ENCODE measurements at places on chromosomes 6 and 20.
A peak's percentile ranks its signal among the peaks of the same experiment; 100 is the strongest.

DNA sequence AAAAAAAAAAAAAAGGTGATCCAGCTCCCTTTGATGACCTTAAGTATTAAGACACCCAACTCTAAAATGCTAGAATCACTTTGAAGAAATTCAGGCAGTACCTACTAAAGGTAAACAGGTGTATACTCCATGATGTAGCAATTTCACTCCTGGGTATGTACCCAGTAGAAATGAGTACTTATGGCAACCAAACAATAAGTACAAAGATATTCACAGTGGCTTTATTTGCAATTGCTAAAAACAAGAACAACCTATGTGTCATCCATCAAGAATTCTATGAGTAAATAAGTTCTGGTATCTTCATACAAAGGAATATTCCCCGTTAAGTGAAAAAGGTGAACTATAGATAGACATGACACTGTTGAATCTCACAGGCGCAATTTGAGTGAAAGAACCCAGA is 29.4 kb downstream of the MDGA1 start:
- no peak for DNase-seq

GRCh38 chr6:53377289-53377688 is 28.5 kb upstream of the ELOVL5 start:
- DNase-seq, result no peak

- DNase-seq, result no peak
These were observed 48.9 kb downstream of the CLIC5 start for GRCh38 chr6:45966797-45967196.

GRCh38 chr6:11111769-11112437 is 378 bp upstream of the ERVFRD-1 start:
- DNase-seq, result no peak

DNA sequence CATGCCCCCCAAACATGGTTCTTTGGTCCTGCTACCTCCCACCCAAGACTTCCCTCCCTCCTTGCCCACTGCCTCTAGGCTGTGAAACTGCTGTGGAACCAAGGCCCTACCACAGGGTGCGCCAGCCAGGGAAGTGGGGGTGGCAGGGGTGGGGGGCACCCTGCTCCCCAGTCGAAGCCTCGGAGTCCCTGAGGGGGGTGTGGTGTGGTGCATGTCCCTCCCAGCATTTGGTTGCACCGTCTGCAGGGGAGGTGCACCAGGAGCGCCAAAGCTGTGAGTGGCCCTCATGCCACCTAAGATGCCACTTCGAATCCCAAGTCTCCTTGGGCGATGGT is 1.8 kb downstream of the RGS19 start:
- DNase-seq, result no peak

- DNase-seq, result no peak
These were observed 67.2 kb downstream of the SLC22A1 start for GRCh38 chr6:160188773-160189172.

GRCh38 chr6:105882828-105883227 is 203.3 kb upstream of the PRDM1 start:
- no peak for DNase-seq

GRCh38 chr6:19983374-19983773 is 146.2 kb downstream of the ID4 start:
- DNase-seq, result no peak

- DNase-seq, result no peak
These were observed 3.7 kb downstream of the GRIK2 start for GRCh38 chr6:101397199-101397598.

DNA sequence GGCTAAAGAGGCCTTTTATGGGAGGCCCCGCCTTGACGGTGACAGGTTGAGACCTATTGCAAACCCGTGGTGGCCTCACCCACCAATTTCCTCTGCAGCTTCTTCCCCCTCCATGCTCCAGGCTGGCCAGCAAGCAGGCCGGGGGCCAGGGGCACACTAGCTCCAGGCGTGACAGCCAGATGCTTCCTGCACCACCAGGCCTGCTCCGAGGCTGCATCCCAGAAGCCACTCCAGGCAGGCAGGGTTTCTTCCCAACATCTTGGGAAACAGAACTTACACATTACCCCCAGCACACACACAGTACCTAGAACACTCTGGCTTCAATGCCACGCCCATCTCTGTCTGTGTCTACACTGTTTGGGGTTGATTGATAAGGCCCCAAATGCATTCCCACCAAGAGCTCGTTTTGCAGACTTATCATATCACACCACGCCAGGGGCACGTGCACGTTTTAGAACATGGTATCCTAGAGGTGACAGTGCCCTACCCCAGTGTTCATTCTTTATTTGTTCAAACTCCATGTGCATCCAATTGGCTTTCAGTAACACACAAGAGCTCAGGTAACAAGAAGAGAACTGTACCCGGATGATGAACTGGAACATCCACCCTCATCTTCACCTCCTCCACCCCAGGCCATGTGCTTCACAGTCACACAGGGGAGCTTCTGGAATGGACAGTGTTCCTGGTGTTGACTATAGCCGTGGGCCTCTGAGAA is 221.4 kb upstream of the RREB1 start:
- DNase-seq, result peak; percentile 95

DNA sequence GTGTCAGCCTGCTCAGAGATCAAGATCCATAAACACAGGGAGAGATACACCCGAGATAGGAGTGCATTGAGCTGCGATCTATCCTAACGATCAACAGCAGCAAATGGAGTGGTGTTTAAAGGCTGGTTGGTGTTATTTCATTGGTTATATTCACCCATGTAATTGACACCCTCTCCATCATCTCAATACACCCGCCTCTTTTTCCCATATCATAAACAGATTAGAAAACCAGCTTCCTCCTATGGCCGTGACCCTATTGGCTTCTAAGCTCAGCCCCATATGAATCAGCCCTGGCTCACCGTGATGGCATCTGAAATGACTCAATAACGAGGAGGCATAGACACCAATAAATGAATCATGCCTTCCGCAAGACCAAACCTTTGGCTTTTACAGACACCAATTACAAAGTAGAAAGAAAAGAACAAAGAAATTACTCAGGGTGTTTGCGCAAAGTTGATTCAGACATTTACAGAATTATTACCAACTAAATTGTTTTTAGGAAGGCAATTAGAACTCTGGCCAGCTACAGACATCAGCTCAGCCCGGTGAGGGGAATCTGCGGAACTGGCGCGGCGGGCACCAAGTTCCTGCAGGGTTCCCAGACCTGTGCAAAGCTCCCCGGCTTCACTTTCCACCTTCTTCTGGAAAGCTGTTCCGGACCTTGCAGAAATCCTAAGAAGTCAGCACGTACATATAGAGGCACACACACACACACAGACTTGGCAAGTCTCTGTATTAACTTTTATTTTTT is 11.5 kb downstream of the PMEPA1 start:
- DNase-seq, result no peak

GRCh38 chr20:37822141-37822601 is 80.8 kb upstream of the VSTM2L start:
- no peak for DNase-seq

DNA sequence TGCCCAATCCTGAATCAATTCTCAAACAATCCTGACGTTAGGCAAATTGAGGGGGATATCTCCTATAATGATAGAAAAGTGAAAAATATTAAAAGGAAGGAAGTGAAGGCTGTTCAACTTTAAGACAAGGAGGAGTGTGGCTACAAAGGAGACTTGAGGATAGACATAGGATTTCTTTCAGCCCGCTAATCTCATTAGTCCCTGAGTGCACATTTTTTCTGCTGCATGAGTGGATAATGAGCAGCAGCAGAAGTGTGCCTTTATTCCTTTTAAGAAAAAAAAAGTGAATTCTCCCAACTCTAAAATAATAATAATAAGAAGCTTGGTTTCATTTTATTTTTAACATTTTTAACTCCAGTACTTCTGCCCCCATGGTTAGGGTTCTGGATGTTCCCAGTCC is 102.0 kb downstream of the SPTLC3 start:
- no peak for DNase-seq

DNA sequence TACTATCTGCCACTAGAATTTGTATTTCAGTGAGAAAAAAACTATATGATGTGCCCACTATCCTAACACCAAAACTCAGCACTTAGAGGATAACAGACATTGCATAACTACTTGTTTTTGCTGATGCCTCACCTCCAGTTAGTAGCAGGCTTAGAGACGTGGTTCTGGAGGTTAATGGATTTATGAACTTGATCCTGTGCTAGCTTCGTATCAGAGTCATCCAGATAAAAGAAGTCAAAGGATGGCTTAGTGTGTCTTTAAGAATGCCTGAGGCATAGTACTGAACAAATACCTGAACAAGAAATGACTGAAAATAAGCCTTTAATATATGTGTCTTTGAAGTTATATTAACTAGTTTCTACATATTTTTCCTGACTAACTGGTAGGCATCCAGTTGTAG is 414.9 kb upstream of the PTCHD4 start:
- DNase-seq, result no peak

- no peak for DNase-seq
These were observed 89.9 kb downstream of the YTHDF1 start for GRCh38 chr20:63125838-63126601.

DNA sequence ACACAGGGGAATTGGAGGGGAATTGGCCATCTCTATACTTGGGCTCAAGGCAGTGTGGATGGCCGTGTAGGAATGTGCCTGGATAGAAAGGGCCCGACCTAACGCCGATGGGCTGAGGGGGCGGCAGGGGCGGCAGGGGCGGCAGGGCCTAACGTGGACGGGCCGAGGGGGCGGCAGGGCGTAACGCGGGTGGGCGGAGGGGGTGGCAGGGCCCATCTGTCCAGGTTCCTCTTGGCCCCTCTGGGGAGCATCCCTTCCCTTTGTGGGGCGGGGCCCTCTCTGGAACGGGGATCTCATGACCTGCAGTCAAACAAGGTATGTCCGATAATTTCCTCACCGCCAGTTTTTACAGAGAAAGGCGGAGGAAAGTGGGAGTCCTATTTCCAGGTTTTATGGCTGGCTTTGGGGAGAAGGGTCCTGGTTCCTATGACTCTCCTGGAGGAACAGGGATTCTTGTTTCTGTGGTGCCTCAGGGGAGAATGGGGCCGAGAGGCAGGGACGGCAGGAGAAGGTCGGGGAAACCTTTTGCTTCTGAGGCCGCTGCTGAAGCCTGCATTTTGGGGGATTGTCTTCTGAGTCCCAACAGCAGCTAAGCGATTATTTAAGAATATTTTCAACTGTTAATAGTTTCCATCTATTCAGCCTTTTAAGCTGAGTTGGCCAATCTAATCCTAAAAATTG is 100.8 kb upstream of the FRMD1 start:
- no peak for DNase-seq

DNA sequence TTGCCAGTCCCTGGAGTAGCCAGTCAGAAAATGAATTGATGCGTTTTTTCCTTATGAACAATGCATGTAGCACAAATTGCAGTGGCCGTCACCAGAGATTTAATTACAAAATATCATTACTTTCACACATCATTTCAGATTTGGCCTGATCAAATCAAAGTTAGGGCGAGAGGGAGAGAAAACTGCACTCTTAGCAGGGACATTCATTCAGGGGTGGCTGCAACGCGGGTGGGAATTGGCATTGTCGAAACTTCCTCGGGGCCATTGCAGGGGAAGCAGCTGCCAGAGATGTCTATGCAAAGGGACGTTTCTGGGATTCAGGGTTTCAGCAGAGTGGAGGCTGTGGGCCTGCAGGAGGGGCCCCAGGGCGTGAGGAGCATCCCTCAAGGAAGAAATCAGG is 76.5 kb upstream of the TOP1 start:
- no peak for DNase-seq

GRCh38 chr6:143258945-143259344 is 191.6 kb downstream of the ADAT2 start:
- DNase-seq, result peak; percentile 28

- no peak for DNase-seq
These were observed 103.7 kb downstream of the TPBG start for GRCh38 chr6:82467338-82467737.

GRCh38 chr6:119467488-119468081 is 118.0 kb upstream of the MAN1A1 start:
- DNase-seq, result peak; percentile 25

GRCh38 chr6:150622941-150623874 is 23.5 kb downstream of the PLEKHG1 start:
- no peak for DNase-seq

GRCh38 chr6:155779456-155779855 is 323.8 kb upstream of the NOX3 start:
- DNase-seq, result no peak

Measured in AML-193 (cell line).